ENCODE measurements at places on chromosomes 5 and 9.

DNA sequence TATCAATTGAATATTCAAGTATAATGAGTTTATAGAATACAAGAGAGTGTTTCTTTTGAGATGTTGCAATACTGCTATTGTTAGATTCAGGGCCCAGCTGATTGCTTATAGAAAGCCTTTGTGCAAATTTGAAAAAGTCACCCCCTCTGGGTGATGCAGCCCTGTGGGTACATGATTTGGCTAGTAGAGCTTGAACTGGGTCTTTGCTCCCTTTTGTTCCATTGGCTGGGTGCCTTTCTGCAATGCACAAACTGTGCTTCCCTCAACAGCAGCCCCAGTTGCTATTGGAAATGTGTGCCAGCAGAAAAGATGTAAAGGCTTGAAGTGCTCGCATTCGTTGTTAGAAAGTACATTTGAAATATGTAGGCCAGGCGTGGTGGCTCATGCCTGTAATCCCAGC lies 61.8 kb upstream of the CEMIP2 start:
- DNase-seq = no peak

DNA sequence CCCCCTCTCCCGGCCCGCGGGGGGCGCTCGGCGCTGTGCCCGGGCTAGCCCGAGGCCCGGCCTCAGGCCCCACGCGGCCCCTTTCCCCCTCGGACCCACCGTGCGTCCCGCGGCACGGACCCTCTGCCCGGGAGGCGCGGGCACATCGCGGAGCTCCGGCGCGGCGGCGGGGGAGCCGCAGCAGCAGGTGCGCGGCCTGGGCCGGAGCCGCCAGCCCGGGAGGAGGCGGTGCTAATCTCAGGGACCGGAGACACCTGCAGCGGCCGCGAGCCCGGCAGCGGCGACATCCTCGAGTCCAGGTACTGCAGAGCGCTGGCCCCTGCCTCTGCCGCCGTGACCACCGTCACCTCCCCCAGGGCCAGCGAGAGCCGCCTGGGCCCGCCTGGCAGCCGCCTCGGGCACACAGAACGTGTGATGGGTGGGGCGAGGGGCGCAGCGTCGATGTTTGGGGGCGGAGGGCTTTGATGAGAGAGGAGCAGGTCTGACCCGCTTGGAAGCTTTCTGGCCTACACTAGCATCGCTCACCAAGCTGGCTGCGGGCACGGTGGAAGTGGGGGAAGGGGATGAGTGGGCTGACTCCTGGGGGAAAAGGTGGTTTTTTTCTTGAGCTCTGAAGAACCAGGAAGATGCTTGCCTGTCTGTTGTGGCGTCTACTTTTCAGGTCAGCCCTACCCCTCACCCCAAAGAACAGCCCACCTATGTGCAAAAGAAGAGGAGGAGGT lies 524 bp downstream of the CYFIP2 start:
- no peak for DNase-seq

DNA sequence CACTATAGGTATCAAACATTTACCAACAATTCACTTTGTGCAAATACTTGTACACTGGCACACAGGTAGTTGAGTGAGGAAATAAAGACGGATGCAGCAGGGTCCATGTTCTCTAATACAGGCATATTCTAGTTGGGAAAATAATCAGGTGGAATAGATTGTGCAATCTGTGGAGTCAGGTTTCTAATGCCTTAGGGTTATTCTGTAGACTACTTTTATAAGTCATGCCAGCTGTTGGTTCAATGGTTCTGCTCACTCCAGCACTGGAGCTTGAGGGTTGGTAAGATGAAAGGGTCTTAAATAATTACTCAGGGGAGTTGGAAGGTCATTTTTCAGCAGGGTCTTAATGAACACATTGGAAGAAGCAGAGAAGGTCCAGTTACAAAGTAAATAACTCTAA lies 690.3 kb upstream of the DMAC1 start:
- DNase-seq = no peak

DNA sequence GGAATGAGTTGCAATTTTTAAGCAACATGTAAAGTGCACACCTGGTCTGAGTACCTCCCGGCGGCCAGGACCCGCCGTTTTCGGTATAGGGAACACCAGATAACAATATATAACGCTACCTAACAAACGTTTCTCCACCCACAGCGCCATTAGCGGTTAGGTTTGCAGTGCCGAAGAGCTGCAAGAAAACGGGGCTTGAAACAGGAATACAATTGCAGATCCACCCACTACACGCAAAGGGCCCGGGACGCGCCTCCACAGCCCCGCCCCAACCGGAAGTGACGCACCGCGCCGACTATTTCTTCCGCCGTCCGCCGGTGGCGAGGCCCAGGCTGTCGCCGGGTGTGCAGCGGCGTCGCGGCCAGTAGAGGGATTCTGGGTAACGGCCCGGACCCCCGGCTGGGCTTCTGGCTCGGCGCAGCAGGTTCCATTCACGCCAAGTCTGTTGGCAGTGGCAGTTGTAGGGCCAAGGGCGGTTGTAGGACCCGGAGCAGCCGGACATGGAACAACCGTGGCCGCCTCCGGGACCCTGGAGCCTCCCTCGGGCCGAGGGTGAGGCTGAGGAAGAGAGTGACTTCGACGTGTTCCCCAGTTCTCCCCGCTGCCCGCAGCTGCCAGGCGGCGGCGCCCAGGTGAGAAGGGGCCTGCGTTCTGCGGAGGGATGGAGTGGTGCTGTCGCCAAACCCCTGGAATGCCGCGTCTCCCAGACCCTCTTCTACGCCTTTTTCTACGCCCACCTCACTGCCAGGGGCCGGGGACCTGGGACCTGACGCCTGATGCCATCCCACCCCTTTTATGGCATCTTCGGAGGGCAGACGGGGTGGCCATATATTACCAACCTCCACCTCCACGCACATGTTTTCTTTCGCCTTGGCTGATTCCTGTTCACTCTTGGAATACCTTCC lies at the start of gene CDC37L1:
CDC37L1 (plus strand) TSS at position 302 of the 905 bp plus-strand sequence; CDS start at position 501, 199 bp downstream.
- DNase-seq = peak; percentile 87

- no peak for DNase-seq
Observed at GRCh38 chr5:58255970-58256369, 203.9 kb downstream of the PLK2 start.

DNA sequence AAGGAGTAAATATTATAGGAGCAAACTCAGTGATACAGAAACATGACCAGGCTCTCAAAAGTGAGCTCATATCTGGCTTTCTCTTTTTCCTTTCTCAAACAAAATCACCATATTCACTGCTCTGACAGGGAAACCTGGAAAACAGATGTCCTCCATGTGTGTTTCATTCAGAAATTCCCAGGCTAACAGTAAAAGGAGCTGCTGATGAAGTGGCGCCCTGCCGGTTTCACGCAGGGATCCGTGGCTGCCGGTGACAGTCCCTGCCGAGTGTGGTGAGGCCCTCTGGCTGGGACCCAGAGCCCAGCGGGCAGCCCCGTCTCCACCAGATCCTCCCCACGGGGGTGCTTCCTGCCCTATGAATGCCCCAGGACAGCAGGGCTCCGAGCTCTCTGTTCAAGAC lies 208.1 kb downstream of the GNA14 start:
- DNase-seq = no peak

DNA sequence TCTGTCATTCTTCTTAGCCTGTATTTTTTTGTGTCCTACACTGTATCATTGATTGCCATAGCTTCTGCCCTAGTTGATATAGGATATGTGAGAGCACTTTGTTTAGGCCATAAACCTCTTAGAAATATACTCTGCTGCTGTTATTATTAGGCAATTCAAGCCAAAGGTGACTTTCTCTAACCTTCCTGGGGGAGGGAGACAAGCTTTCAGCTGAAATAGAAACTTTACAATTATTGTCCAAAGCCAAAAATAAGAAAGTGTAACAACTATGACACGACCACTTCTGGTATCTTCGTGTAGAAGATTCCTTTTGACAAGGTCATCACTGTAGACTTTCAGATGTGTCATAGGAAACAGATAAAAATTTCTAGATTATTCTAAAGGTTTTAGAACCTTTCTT lies 12.2 kb upstream of the CSNK1A1 start:
- DNase-seq = no peak

DNA sequence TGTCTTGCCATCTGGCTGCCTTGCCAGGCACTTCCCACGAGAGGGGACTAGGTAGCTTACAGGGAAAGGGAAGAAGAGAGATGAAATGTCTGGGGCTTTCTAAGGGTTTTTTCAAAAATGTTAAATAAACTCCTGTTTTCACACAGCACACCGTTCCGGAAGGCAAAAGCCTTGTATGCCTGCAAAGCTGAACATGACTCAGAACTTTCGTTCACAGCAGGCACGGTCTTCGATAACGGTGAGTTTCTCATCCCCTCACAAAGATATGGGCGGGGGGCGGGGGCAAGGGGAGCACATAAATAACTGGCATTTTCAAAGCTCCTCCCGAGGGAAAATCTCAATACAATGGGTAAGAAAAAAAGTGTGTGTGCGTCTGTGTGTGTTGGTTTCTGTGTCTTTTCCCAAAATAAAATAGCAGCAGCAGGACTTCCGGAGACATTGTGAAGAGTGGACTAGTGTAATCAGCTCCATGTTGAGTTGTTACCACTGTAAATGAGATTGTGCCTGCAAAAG lies 189.6 kb downstream of the NR3C1 start:
- DNase-seq = no peak

GRCh38 chr5:95949810-95950209 lies 11.8 kb downstream of the ELL2 start:
- DNase-seq = no peak

DNA sequence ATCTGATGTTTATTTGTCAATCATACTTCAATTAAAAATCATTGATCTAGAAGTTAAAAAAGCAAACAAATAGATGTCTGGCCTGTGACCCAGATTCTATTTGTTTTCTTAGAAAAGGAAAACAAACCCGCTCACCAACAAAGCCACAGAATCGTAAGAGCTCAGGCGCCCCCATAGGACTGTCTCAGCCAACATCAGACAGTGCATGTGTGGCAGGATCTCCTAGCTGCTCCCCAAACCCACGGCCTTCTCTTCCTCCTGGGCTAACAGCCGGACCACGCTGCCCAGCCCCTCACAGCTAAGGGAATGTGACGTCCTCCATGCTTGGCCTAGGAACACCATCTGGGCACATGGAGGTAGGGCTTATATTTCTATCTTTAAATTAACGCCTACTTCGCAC lies 19.4 kb downstream of the OR2Y1 start:
- no peak for DNase-seq

DNA sequence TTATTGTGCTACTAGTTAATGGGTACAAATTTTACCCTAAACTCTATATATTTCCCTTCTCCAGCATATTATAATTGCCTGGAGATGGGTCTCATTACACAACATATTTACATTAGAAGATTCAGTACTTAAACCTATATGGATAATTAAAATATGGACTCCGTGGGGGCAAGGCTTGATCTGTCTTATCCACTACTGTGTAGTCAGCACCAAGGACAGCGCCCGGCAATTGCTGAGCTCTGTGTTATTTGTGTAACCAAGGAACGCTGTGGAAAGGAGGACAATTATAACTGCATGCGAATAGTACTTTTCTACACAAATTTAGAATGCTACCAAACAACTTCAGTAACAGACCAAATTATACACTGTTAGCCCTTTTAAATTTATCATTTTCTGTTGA lies 77.7 kb downstream of the DNAH5 start:
- DNase-seq = peak; percentile 3

GRCh38 chr9:124437086-124437485 lies 13.2 kb upstream of the ADGRD2 start:
- DNase-seq = no peak

- DNase-seq = no peak
Observed at GRCh38 chr9:92717201-92718085, 47.2 kb downstream of the BICD2 start.

DNA sequence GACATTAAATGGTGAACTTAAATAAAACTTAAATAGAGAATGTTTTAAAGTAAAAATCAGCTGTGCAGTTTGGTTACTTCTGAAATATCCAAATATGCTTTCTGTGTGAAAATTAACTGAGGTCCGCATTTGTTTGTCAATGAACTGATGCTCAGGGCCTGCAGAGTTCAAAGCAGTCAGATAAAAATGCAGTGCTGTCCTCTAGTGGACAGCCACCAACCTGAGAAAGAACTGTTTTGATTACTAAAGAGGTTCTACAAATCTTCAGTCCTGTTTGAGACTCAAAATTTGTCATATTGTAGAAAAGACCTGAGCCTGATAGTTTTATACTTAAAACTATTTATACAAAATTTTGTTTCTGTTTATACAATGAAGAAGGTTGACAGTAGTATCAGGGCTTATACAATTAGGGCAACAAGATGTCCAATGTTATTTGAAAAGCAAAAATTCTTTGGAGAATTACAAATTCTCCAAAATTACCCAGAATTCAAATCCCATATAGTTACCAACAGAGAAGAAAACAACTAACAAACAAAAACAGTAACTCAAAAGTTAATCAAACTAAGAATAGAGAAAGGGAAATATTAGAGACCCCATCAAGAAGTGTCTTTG lies 232.3 kb upstream of the TBCA start:
- DNase-seq = peak; percentile 11

GRCh38 chr9:104927912-104928740 lies at the start of gene ABCA1:
Gene ABCA1 (minus strand): TSS chr9:104928155. CDS start chr9:104903679, 24,476 bp downstream.
- no peak for DNase-seq

DNA sequence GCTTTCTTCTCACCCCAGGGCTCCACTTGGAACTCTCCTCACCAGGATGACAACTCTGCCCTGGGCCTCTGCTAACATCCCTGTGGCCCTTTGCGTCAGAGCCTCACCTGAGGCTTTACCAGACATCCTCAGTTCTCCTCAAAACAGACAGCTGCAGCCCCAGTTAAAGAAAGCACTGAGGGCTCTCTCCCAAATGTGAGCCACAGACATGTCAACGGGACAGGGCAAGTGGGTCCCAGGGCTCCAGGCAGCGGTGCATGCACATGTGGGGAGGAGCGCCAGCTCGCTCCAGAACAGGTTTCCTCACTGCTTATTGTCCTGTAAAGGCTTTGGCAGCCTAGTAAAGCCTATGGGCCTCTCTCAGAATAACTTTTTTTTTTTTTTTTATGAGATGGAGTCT lies 37.3 kb downstream of the IPPK start:
- DNase-seq = no peak

GRCh38 chr9:91815896-91816295 lies 134.1 kb downstream of the ROR2 start:
- no peak for DNase-seq

DNA sequence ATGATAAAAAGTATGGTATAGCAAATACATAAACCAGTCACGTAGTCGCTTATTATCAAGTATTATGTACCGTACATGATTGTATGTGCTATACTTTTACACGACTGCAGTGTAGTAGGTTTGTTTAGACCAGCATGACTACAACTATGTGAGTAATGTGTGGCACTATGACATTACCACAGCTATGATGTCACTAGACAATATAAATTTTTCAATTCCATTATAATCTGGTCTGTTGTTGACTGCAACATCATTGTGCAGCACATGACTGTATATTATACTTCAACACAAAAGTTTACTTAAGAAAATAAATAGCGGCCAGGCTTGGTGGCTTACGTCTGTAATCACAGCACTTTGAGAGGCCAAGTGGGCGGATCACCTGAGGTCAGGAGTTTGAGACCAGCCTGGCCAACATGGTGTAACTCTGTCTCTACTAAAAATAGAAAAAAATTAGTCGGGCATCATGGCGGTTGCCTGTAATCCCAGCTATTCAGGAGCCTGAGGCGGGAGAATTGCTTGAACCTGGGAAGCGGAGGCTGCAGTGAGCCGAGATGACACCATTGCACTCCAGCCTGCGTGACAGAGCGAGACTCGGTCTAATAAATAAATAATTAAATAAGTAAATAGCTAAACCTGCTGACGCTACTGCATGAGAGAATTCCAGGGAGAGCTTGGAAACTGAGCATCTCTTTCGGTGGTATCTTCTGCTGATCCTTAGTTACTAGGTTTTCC lies 24.6 kb upstream of the JADE2 start:
- DNase-seq = no peak
